ENCODE measurements at places on chromosomes 12 and 14.

DNA sequence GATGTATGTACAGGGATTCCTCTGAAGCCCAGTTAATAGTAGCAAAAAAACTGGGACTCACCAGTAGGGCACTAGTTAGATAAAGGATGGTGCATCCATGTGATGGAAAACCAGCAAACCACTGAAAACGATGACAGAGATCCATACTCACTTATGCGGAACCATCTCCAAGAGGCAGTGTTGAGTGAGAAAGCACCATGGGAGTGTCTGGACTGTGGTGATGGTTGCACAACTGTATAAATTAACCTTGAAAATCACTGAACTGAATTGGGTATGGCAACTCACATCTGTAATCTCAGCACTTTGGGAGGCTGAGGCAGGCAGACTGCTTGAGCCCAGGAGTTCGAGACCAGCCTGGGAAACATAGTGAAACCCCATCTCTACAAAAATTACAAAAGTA is 53.6 kb upstream of the ZFP36L1 start:
- DNase-seq: no peak

- no peak for DNase-seq
Measured at GRCh38 chr12:82793751-82794281, 107.1 kb downstream of the TMTC2 start.

DNA sequence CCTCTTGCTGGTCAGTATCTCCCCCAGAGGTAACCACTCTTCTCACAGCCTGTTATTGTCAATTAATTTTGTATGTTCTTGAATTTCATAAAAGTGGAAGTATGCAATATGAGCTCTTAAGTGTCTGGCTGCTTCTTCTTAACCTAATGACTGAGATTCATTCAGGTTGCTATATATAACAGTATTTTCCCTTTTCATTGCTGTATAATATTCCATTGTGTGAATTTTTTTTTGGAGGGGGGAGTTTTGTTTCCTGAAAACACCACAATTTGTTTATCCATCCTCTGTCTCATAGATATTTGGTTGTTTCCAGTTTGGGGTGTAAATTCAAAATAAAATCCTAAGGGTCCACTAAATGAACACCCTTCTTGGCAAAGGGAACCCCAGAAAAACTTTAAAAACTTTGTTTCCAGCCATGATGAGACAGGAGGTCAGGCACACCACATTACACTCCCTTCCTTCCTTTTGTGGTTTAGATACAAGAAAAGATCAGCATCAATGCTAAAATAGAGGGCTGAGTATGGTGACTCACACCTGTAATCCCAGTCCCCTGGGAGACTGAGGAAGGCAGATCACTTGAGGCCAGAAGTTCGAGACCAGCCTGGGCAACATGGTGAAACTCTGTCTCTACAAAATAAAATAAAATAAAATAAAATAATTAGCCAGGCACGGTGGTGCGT is 4.1 kb upstream of the DAO start:
- DNase-seq: no peak

- DNase-seq: no peak
Measured at GRCh38 chr14:101813171-101813759, 51.8 kb downstream of the PPP2R5C start.

DNA sequence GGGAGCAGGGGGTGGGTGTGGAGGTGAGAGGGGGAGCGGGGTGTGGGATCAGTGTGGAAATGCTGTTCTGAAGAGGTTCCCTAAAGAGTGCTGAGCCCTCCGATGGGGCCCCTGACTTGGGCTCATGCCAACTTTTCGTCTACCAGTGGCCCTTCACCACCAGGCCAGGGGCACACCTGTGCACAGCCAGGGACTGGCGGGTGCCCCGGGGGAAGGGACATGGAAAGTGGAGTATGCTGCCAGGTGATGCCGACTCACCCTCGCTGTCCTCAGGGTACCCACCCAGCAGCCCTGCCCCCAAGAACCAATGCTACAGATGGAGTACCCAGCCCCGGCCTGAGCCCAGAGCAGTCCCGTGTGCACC is 26.2 kb downstream of the AMN start:
- DNase-seq: no peak

GRCh38 chr12:18864900-18865561 is 127.1 kb downstream of the CAPZA3 start:
- no peak for DNase-seq

DNA sequence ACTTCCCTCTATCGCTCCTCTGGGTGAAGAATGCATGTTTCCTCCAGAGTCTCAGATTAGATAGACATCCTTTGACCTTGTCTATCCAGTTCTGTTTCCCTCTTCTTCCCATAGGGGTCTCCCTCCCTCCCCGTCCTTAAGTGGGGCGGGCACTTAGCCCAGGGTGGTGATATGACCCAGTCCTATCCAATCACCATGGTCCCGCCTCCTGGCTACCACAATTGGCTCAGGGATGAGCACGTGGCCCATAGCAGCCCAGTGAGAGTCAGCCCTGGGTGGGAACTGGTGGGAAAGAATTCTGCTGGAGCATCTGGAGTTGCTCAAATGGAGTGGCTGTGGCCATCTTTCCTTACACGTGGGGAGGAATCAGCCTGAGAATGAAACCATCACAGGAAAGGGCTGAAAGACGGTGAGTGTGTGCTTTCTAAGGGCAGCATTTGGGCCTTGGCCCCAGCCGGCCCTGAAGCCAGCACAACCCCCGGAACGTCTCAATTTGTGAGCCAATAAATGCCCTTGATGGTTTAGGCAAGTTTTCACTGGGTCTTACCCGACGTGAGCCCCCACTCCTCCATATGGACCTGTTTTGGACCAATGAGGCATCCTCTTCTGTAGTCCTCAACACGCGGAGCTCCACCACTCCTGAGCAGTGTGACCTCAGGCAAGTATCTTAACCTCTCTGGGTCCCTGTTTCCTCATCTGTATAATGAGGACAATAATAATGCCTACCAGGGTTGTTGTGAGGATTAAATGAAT is 14.4 kb upstream of the MLXIP start:
- no peak for DNase-seq

DNA sequence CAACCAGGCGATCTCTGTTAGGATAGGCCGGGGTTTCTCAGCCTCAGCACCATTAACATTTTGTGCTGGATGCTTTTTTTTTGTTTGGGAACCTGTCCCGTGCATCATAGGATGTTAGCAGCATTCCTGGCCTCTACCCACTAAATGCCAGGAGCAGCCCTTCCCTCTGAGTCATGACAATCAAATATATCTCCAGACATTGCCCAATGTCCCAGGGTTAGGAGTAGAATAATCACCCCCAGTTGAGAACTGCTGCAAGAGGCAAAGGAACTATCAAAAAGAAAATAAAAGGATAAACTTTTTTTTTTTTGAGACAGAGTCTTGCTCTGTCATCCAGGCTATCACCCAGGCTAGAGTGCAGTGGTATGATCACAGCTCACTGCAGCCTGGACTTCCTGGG is 76.0 kb downstream of the ACACB start:
- no peak for DNase-seq

GRCh38 chr14:35998303-35998702 is 172.2 kb downstream of the BRMS1L start:
- no peak for DNase-seq

- no peak for DNase-seq
Measured at GRCh38 chr14:48670939-48671338, 915.2 kb downstream of the RPS29 start.

DNA sequence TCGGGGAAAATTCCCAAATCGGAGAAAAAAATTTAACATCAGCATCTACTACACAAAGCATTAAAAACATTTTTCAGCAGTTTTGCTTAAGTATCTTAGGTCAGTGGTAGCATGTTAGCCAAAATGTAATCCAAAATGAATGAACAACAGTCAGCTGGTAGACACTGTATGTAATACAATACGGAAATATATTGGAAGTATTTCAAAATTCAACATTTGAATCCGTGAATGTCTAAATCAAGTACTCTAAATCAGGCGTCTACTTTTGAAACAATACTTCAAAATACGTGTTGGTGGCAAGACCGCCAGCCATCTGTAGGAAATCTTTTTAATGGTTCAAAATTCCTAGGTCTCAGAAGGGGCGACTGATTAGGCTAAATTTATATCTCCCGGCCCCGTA is 1.1 kb downstream of the SCAF11 start:
- no peak for DNase-seq

DNA sequence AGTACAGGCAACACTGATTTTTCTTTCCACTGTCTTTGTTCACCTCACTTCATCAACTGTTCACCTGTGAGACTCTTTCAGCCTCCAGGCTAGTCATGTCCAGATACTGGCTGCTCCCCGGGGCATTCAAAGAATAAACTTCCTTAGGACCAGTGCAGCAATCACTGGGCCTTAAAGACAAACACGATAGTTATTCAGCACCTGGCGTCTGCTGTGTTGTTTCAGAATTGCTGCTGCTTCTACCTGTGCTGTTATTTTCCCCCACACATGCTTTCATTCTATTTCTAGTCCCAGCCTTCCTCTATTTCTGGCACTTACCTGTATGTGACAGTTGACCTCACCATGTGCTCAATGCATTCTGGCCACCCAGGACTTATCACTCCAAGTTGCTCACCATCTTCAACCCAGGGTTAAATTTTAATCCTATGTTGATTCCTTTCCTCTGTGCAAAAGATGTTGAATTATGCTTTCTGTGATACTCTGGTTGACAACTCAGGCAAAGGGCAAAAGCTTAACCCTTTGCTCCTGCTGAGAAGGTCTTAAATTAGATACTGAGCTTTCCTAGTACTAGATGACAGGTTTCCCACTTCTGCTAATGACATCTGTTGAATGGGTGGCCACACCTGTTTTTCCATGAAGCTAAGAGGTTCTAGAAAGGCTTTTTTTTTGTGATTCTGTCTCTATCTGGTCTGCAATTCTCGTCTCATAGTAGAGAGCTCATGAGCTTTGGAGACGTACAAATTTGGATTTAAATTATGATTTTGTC is 41.4 kb downstream of the PTPRQ start:
- no peak for DNase-seq

- DNase-seq: no peak
Measured at GRCh38 chr12:84702001-84702400, 210.6 kb downstream of the SLC6A15 start.

DNA sequence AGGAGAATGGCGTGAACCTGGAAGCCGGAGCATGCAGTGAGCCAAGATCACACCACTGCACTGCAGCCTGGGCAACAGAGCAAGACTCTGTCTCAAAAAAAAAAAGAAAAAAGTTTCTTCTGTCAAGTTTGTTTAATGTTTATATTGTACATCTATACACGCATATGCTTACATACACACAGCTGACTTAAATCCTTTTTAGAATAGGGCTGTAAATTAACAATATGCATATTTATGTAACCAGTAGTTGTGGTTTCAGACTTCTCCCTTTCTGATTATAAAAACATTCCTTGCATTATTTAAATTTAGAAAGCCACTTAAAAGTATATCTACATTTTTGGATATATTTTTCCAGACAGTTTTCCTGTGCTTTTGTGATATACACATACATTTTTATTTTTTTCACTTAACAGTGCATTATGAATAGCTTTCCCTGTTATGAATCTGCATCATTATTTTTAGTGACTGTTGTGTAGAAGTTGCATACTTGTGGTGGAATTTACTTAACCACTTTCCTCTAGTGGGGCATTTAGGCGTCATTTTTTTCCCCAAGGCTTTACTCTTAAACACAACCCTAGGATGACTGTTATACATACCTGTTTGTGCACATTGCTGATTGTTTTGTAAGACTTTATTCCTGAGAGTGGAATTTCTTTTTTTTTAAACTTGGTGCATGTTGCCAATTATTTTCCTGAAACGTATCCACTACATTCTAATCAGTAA is 29.4 kb downstream of the POLR3B start:
- no peak for DNase-seq

DNA sequence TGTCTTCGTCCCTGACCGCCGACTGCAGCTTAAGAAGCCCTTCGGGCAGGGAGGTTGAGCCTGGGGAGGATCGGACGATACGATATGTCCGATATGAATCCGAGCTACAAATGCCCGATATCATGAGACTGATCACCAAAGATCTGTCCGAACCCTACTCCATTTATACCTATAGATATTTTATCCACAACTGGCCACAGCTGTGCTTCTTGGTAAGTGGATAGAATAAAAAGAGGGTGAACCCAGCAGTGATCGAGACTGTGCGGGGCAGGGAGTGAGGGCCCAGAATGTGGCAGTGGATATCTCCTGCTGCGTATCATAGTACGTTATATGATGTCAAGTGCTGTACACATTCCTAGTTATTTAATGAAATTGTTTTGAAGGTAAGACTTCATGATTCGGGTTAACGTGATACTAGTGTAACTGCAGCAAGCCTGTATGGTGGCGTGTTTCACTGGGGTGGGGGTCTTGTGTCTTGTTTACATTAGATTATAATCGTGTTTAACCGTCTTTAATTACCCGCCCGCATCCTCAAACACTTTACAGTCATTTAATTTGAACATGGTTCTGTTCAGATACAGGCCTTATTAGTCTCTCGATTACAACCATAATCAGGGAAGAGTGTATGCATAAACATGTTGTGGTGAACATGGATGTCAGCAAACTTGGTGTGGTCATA is 1.3 kb downstream of the NAA30 start:
- DNase-seq: no peak

DNA sequence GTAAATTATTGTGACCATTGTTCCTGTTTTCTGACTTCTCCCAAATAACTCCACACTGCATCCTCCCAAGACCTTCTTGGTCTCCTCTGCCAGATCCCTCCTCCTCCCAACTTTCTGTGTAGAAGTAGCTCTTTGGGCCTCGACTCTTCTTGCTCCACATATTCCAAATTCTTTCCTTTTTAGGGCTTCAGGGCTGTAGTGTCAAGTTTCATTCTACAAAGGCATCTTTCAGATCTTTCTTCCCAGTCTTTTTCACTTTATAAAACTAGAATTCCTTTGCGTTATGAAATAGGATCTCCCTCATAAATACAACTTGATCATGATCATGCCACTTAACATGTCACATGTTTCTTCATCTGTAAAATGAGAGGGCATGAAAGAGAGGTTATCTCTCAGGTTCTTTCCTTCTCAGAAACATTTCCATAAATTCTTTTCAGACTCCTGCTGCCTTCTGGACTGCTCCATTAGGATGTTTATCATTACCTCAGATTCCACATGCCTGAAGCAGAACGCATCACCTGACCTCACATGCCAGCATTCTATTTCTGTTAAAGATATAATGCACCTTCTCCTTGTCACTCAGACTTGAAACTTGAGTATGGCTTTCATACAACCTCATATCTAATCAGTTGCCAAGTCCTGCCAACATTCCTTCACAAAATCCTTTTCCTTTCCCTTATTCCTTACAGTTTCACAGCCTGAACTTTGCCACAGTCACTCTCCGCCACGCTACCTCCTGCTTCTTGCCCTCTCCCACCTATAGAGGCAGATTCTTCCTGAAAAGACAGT is 8.5 kb downstream of the SLC38A1 start:
- no peak for DNase-seq

- no peak for DNase-seq
Measured at GRCh38 chr12:58893495-58893894, 26.8 kb downstream of the LRIG3 start.

All from stimulated activated CD8-positive, alpha-beta memory T cell treated with anti-CD3 and anti-CD28 coated beads, Interleukin-12 subunit alpha, Interleukin-12 subunit beta, amount 100 ng/mL, for 4 hours (primary cell).